Activated naive CD4-positive, alpha-beta T cell treated with anti-CD3 and anti-CD28 coated beads, Interleukin-2, amount 10 ng/mL, durations not matched to agents 7 days and 5 days (primary cell): ENCODE measurements at places on chromosomes 5 and 9.

- DNase-seq = no peak
These were observed 445.2 kb upstream of the GRAMD2B start for GRCh38 chr5:125978015-125978414.

DNA sequence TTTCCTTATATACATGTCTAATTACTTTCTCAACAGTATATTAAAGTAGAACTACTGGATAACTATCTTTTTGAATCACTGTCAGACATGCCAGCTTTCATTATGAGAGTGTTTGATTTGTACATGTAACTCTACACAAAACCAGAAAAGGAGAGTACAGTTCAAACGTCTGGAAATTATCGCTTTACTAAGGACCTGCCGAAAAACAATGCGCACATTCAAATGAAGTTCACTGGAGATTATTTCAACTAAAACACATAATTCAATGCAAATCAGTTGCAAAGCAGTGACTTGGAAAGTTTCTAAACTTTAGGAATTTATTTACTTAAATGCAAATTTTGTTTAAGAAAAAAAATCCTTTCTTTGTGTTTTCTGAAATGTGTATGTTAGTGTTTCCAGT, 942.5 kb downstream of the EFNA5 start:
- DNase-seq = no peak

DNA sequence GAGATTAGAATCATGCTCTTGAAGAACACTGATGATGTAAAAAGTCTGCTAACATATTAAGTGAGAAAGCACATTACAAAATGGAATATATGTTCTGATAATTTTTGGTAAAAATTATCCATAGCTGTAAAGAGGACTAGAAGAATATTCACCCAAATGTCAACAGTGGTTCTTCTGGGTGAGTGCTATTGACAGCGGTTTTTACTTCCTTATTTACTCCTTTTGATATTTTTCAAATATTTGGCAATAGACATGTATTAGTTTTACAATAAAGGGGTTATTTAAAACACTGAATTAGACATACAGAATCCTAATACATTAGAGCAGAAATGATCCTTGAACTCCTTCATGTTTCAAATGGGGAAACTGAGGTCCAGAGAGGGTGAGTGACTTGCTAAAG, 26.9 kb upstream of the MEGF9 start:
- no peak for DNase-seq

DNA sequence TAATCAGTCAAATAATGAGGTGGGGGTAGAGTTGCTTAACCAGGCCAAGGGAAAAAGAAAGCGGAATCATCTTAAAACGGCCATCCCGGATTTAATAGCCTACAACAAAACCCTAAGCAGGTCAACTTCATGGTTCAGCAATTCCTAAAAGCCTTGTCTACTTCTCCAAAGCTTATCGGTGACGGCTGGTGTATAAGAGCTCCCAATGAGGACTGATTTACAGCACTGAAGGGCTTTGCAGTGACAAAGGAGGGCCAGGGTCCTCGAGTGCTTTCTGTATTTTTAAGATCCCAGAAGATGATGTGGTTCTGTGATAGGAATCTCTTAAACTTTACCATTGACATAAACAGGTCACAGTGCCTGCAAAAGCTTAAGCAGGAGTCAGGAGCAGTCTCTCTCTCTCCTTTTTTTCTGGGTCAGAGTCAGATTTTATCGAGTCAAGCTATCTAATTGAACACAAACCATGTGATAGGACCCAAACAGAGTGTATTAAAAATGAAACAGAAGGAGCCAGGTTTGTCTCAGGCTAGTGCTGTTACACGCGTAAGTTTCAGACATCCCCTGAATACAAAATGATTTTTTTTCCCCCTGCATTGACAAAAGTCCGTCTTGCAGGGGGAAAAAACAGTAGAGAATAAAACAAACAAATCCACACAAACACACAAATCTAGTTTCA, 663.6 kb upstream of the ZNF608 start:
- DNase-seq = no peak

- no peak for DNase-seq
These were observed 21.1 kb downstream of the BNIP1 start for GRCh38 chr5:173165177-173166016.
